ENCODE measurements at places on chromosomes 2 and 18. TPM values are rescaled to one million over a fixed set of nuclear protein-coding genes. Genes with fewer than 3 reads are reported as not detected.

Gene SERPINB4
- not detected for total RNA-seq

Gene LCT
- 0.77 TPM for total RNA-seq

Gene GALR1
- total RNA-seq, result 0.03 TPM

Gene UGT1A3
- total RNA-seq, result not detected

Gene ALPP
- total RNA-seq, result not detected

Gene KIF1A
- total RNA-seq, result not detected

Gene TSPYL6
- total RNA-seq, result not detected

Gene LOXL3
- total RNA-seq, result 8.2 TPM

Gene LYPD1
- 0.32 TPM for total RNA-seq

Gene LAMA1
- 7.9 TPM for total RNA-seq

Gene SGPP2
- total RNA-seq, result not detected

Gene DPP10
- not detected for total RNA-seq

Gene DCDC2C
- not detected for total RNA-seq

DNA sequence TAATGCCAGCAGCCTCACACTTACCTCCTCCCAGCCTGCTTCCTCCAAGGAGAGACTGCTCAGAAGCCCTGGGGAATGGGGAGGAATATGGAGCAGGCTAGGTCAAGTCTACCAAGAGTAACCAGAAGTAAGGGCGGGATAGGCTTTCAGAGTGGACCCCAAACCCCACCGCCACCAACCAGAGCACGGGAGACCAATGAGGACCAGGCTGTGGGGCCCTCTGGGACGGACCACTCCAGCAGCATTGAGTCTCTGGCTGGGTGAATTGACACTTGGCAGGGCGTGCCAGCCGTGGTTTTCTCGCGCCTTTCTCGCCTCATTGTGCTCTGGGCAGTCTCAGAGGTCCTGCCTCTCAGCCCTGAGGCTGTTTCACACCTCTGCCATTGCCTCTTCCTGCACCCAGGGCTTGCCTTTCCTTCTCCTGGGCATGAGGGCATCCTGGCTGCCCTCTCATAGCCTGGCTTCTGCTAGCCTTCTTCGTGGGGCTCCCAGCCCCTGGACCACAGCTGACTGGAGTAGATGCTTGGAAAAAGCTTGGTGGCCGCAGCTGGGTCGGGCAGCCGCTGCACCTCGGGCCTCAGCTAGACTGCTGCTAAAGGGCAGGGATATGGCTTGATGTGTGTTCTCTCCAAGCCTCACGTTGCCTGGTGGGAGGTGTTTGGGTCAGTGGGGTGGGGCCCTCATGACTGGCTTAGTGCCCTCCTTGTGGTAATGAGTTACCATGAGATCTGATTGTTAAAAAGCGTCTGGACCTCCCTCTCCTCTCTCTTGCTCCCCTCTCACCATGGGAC is 40.5 kb upstream of the HS6ST1 start:
- peak; percentile 86 for DNase-seq

- DNase-seq, result no peak
These were observed 11.1 kb upstream of the IMPA2 start for GRCh38 chr18:11969904-11970835.

GRCh38 chr2:171522788-171523087 is 464 bp downstream of the CYBRD1 start:
- no peak for DNase-seq

DNA sequence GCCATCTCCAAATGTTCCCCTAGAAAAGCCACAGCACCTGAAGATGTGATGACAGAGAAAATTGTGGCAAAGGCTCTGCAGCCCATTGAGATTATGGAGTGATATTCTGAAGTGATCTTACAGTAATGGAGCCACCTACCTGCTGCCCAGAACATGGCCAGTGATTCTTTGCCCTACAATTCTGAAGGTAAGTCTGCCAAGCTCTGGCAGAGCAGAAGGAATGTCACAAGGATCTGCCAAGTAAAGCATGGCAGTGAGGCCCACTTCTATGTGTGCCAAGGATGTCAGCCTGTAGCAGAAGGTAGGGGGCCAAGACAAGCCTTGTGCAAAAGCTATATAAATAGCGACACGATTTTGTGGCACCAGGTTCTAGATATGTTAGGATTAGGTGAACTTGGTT is 155.1 kb downstream of the RND3 start:
- DNase-seq, result no peak

DNA sequence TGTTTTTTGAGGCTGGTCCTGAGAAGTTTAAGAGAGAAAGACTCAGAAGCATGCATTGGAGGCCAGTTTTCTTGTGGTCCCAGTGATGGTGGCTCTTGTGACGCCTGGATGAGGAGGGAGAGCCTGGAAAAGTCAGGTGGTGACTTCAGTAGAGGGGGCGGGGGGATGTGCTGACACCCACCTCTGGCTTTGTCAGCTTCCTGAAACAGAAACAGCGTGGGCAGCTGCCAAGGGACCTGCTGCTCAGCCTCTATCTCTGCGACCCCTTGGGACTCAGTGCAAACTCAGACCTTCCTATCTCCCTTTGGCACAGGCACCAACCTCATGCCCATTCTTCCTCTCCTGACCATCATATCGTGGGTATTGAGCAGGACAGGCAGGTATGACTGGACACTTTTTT is 6.4 kb downstream of the TGFBRAP1 start:
- no peak for DNase-seq

DNA sequence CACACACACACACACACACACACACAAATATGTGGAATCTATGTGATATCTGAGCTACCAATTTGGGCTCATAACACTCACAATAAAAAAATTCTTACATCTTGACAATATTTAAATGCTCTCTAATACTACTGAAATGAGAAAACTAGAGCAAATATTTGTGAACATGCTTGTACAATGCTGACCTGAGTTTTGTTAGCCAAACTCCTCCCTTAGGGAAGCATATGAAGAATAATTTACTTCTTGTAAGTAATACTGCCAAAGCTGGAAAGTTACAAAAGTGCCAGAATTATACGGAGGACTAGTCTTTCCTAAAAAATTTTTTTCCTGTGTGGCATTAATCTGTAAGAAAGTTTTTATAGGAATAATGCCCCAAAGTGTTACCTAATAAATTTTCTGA is 18.5 kb downstream of the MBD2 start:
- DNase-seq, result no peak

DNA sequence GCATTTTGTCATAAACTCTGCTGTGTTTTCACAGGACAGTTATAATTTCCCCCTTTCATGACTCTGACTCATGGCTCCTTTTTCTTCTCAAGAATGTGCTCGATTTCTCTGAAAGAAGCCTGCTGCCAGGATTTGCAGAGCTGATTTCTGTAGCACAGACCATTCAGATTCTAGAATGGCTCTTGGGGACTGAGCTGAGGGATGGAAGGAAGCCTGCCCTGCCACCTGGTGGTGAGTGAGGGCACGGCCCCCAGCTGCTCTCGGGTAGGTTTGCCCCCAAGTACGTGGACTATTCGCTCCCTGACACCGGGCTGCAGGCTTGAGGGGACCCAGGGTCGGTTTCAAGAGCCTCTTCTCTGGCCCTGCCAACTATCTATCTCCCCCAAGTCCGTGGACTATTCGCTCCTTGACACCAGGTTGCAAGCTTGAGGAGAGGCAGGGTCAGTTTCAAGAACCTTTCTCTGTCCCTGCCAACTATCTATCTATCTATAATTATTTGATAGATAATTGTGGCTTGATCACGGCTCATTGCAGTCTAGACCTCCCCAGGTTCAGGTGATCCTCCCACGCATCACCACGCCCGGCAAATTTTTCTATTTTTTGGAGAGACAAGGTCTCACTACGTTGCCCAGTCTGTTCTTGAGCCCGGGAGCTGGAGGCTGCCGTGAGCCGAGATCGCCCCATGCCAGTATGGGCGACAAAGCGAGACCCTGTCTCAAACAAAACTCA is 1.4 kb upstream of the SMYD5 start:
- DNase-seq, result no peak

DNA sequence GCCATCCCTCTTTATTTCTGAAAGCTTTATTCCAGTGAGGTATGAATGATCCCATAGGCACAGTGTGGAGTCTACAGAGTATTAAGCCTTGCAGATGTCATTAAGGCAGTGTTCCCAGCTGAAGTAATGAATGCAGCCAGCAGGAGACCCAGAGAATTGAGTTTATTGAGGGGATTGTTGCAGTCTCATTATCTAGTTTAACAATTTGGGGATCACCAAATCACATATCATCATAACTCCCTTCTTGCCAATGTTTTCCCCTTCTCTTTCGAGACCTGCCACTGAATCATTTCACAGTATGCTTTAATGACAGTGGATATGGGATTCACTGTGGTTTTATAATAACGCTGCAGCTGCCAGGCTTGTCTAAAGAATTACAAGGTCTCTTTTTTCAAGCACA is 249.3 kb upstream of the FSHR start:
- DNase-seq, result no peak

DNA sequence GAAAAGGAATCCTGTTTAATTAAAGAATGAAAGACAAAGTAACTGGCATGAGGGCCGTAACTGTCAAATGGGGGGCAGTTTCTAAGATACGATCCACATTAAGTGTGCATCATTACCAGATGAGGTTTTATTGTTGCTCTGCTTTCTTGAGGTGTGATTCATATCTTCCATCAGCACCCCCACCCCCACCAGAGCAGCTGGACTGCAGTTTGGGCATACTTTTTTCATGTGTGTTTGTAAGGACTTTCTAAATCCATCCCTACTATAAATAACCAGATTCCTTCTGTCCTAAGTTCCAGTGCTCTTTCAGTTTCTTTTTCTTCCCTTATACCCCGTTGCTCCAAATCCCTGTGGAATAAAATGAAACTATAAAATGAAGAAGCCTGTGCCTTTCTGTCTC is 142.1 kb downstream of the CDCA7 start:
- no peak for DNase-seq

DNA sequence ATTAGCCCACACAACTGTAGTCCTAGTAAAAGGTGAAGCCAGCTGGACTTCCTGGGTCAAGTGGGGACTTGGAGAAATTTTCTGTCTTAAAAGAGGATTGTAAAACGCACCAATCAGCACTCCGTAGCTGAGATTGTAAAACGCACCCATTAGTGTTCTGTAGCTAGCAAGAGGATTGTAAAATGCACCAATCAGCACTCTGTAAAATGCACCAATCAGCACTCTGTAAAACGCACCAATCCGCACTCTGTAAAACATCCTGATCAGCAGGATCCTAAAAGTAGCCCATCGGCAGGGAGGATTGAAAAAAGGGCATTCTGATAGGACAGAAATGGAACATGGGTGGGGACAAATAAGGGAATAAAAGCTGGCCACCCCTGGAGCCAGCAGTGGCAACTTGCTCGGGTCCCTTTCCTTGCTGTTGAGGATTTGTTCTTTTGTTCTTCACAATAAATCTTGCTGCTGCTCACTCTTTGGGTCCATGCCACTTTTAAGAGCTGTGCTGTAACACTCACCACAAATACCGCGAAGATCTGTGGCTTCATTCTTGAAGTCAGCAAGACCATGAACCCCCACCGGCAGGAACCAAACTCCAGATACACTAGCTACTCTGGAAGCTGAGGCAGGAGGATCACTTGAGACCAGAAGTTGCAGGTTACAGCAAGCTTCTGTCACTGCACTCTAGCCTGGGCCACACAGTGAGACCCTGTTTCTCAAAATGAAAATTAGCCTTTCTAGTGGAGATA is 102.6 kb downstream of the HS6ST1 start:
- DNase-seq, result peak; percentile 9

DNA sequence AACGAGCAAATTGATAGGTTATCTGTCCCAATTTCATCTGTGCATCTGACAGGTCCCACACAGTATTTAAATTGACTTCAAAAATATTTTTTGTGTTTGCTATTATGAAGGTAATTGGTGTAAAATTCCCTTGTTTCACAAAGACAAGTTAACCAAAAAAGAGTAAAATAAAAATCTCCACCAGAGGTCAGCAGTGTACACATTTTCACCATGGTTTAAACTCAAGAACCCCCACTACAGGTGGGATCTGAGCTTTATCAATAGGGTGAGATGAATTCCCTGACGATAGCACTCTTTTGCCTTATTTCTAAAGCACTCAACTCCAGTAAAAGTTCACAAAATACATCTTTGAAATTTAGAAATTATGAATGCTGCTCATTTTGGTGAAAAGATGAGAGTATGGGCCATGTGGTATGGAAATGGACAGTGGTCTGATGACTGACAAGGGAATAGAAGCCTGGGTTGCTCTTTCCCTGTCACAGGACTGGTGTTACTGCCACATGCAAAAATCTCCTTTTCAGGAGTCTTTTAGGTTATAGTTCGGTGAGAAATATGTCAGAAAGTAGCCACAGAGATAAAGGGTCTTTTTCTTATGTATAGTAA is 68.0 kb downstream of the SERPINB8 start:
- DNase-seq, result no peak

GRCh38 chr2:189629531-189630453 is 31.5 kb upstream of the ASNSD1 start:
- no peak for DNase-seq

GRCh38 chr2:236793023-236794011 is 223.7 kb downstream of the ACKR3 start:
- DNase-seq, result no peak

- DNase-seq, result no peak
These were observed 31.5 kb downstream of the SESTD1 start for GRCh38 chr2:179233083-179233490.

GRCh38 chr2:224982910-224983711 is 59.2 kb downstream of the DOCK10 start:
- DNase-seq, result no peak

GRCh38 chr2:128043041-128043440 is 15.2 kb upstream of the SAP130 start:
- no peak for DNase-seq

DNA sequence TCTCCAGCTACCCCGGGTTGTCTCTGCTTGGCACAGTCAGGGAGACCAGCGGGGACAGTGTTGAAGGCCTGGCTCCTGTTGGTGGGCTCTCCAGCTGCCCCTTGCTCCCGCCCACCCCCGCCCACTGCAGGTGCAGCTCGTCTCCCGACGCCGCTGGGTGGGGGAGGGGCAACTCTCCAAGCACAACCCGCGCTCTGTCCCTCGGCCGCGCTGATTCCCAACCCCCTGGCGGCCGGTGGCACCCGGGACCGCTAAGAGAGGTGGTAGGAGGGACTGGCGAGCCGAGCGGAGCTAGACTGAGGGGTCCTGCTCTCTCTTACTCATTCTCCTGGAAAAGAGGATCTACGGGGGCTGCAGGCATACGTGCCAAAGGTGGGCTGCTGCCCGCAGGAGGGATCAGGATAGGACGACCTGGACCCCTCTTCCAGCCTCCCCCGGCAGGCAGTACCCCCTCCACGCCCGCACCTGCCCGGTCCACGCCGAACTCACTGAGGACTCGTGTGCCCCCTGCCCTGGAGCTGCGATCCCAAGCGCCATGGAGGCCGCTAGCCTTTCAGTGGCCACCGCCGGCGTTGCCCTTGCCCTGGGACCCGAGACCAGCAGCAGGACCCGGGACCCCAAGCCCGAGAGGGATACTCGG is 44.5 kb downstream of the DDX18 start:
- no peak for DNase-seq

DNA sequence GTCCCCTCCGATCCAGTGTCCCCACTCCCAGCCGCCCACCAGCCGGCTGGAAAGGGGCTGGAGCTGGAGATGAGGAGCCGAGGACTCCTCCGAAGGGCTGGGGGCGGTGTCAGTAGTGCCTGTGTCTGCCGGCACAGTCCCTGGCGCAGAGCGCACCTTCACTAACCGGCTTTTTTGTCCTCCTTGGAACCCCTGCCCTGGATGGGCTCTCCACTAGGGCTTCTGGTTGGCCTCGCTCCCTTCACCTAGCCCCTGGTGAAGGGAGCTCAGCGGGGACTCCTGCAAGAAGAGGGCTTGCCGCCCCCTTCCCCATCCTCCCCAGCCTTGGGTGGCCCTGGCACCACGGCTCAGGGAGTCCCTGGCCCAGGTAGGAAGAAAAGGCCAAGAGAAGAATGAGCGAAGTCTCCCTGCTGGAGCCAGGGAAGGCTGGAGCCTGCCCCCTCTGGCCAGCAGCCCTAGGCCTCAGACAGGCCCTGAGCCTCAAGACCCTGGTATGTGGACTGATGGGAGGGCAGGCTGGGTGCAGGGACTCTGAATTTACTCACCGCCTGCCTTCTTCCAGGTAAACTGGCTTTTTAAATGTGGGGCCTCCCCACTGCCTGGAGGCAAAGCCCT is 570 bp upstream of the ECEL1 start:
- DNase-seq, result no peak

Measured in mesenteric fat pad (tissue), 1 donor.